ENCODE measurements at places on chromosomes 7 and 10.

DNA sequence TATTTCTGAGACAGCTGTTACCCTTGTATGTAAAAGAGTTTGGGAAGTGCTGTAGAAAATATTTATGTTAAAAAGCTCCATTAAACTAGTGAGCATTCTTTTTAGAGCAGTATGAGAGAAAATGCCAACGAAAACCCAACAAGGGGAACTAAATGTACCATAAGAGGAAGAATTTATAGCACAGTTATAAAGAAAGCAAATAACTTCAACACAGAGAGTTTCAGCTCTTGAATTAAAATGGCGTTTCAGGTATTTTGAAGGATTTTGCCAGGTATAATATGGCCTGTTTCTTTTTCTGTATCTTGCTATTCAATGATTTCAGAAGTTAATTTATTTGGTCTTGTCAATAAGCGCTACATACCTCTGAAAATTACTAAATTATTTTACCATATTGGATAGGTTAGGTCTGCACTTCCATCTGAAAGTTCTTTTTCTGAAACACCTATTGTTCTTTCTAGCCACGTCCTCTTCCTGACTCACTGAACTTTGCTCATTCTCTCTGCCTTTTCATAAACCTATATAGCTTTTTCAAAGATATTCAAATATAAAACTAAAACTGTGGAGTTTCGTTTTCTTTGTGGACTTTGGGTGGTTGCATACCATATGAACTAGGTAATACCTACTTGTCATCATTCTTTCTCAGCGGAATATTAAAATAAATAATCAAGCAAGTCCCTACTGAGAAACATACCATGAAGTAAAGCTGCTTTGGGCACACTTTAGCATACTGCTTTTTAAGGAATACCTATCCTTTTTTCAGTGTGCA is 136.1 kb downstream of the SEMA3A start:
- no peak for DNase-seq

- no peak for DNase-seq
These were observed 211.7 kb downstream of the DKK1 start for GRCh38 chr10:52525761-52526160.

- no peak for DNase-seq
These were observed 203.0 kb downstream of the CCSER2 start for GRCh38 chr10:84531396-84531795.

DNA sequence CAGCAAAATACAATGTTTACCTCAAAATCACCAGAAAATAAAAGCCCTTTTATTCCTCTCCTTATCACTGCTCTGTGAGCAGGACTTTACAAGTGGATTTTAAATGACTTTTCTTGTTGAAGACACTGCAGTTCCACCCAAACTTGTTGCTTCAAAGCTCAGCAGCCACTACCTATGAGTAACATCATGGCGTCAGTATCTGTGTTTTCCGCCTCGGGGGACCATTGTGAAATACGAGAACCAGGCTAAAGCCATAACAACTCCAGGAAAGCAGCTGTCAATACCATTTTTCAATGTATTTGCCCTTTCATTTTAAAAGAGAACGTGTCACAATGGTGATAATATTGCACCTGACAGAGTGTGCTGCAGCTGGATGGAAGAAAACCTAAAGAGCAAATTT is 284.0 kb upstream of the RNF32 start:
- DNase-seq, result no peak

DNA sequence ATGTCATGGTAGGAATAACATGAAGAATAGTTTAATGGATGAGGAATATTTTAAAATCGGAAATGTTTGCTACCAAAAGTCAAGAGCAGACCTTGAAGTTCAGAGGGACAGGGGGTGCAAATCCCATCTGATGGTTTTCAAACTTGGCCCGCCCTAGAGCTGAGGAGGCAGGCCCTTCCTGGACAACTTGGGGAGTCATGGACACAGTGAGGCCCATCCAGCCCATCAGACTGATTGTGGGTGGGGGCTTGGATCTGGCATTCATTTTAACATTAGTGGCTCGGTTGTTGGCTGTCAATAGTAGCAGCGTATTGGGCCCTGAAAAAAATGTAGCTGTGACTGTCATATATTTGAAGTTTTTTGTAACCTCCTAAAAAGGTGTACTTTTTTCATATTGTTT is 2.0 kb downstream of the C10orf90 start:
- DNase-seq, result no peak

GRCh38 chr10:19096501-19097073 is 48.0 kb downstream of the MALRD1 start:
- DNase-seq, result no peak

- no peak for DNase-seq
These were observed 137.3 kb downstream of the VTI1A start for GRCh38 chr10:112584276-112584675.

DNA sequence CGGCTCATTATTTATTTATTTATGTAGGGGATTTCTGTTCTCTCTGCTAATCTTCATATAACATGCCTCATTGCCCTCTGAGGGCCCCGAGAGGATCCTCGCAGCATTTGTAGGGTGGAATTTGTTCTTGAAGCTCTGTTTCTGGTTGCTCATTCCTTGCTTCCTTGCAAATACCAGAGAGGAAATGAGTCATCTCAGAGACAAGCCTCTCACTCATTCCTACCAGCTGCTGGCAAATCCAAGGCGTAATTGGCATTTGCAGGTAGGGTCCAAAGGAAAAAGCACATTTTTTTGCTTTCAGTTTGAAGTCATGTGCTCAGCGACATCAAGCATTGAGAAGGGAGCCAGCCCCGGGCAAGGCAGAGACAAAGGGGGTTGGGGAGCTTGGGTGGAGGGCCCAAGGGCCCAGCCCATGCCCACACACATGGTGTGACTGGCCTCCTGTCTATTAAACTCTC is 501.6 kb downstream of the GALNT17 start:
- no peak for DNase-seq

- no peak for DNase-seq
These were observed 74.2 kb downstream of the LSM5 start for GRCh38 chr7:32415936-32416335.

DNA sequence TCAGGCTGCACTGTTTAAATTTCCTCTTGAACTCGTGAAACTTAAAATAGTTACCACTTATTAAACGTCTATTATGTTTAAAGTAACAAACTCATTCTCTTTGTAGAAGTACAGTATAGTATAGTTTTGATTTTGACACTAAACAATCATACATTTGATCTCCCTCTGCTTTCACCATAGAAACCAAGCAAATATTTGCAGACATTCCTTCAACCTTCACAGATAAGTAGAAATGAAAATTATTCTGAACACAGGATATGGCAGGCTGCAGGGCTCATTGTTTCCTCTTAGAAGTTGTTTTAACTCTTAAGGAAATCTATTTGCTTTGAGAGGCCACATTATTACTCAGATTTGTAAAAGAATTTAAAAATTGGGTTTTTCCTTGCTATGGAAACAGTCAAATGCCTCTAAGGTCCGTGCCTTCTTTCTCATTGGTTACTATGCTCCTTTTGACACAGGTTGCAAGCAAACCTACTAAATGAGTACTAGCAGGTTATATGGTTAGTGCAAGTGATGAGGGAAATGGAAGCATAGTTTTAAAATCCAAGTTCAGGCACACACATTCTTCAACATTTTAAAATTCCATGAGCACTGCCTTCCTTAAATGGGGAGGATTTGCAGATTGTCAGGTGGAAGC is 92.8 kb upstream of the FAM133B start:
- DNase-seq, result no peak

DNA sequence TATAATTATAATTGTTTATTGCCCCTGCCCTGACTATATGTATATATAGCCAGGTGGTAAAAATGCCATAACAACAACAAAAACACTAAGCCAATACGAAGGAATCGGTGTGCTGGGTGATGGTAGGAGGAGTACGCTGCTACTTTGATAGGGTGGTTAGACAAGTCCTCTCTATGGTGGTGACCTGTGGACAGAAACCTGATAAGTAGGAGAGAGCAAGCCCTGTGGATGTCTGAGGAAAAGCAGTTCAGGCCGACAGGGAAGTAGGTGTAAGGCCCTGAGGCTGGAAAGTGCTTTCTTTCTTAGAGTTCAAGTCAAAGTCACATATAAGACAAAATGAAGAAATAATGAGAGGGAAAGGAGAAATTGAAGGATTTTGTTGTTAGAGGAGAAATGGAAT is 823.8 kb upstream of the CELF2 start:
- DNase-seq, result no peak

DNA sequence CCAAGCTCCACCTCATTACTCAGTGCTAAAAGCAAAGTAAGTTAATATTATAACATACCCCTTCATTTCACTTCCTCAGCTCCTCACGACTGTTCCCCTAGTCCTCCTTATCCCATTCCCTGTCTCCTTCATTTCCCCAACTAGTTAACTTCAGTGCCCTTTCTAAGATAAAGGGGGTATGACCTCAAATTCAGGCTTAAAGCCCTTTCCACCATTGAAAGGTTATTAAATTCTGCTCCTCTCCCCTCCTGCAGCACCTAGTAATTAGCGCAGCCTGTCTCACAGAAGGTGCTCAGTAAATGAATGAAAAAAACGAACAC is 1.0 kb downstream of the CRPPA start:
- no peak for DNase-seq

DNA sequence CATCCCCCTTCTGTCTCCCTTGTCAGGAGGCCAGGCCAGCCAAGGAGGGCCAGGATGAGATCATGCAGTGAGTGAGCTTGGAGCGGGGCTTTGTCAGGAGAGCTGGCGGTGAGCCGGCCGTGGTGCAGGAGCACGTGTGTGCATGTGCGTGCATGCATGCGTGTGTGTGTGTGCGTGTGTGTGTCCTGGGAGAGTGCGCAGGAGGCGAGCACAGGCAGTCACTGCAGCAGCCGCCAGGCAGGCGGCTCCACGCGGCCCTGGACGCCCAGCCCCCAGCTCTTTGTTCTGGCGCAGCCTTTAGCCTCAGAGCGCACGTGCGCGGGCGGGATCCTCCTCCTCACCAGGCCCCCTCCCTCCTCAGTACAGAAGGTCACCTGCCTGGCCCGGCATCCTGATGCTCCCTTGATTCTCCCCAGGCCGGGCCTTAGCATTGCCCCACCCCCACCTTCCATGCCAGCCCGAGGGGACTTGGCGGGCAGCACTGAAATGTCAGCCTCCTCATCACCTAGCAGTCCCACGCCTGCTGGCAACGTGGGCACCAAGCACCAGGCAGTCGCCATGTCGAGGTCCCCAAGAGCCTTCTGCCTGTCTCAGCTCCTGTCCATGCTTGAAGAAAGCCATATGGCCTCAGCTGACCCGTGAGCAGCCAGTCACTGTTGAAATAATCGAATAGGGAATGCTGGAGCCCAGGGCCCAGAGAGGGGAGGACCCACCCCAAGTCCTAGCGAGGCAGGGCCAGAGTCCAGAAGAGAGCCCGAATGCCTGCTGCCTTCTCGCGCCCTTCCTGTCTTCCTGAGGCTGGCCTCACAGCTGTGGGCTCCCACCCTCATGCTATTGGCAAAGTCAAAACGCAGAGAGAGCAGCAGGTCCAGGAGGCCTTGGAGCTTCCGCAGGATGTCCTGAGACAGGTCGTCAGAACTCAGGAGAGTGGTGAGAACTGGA is 125.9 kb upstream of the PPIF start:
- DNase-seq, result no peak

GRCh38 chr10:110860576-110861241 is 11.0 kb upstream of the PDCD4 start:
- DNase-seq, result no peak

DNA sequence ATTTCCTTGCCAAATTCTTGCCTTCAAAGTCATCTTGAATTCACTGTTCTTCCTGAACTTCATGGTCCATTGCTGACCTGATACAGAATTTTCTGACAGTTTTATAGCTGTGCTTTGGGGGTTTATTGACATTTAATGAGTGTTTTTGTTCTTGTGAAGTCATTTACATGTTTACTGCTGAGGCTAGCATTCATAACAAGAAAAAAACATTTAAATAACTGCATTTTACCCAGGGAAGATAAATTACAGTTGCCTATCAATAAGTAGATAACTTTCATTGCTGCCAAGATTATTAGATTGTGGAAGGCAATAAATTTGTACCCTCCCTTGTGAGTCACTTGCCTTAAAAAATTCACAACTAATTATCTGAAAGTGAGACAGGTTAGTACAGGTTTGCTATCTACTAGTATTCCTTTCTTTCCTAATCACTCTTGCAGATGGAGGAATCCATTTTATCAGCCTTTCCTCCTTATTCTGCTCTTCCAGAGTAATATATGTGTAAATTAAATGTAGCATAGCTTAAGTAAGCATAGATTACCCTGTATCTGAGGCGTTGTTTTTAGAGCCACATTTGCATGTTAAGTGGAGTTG is 178.4 kb downstream of the EXOC4 start:
- no peak for DNase-seq

GRCh38 chr10:4543938-4544533 is 282.0 kb upstream of the AKR1E2 start:
- DNase-seq, result no peak

- DNase-seq, result no peak
These were observed 2.6 kb upstream of the MUC12 start for GRCh38 chr7:100966542-100967291.

DNA sequence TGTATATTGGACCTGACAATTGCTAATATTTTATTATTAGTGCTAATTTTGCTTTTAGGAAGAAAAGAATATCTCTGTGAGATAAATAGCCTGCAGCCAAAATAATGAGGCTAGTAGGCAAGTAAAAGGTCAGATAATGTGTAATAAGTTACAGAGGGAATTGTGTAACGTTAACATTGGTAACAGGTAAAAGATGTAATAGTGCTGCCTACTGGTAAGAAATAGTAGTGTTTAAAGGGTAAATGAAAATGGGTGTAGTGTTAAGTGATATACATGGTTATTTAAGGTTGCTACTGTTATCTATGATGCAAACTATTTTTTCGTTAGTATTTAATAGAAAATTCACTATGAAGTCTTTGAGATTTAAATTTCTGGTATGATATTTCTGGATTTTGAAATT is 9.2 kb upstream of the FOXP2 start:
- DNase-seq, result no peak

DNA sequence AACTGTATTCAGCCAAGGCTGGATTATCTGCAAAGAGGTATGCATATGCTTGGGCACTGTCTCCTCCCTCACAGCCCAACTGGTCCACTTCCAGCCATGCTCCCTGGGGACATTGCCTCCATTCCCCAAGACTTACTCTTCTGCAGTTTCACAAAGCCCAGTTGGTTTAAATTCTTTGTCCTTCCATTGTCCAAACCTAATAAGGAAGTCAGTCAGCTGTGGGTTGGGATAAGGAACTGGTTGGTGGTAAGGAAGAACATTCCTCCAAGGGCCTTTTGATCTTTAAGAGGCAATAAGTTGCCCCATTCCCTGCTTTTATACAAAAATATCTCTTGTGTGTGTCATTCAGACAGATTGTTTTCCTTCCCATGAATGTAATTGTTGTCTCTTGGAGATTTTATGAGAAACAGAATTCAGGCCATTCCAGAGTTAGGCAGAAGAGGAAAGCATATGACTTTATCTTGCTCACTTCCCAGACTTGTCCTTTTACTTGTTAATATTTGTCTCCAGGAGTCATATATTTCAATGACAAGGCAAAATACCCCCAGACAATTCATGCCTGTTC is 673.7 kb downstream of the SUGCT start:
- no peak for DNase-seq

DNA sequence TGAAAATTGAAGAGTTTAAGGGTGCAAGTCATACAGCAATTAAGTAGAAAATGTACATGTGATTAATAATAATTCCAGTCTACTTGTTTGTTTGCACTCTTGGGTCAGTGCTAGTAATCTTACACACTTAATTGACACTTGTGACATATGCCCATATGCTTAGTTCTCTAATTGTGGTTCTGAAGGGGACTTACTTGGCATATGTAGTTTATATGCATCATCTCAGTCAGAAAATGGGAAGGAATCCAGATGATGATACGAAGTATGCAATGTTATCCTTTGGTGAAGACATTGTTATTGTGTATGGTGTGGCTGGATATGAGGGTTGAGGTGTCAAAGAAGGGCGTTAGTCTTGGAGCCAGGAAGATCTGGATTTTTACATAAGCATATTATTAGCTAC is 193.5 kb upstream of the HDAC9 start:
- no peak for DNase-seq

GRCh38 chr7:127976738-127977120 is 54.5 kb downstream of the LRRC4 start:
- DNase-seq, result no peak
